Substantia nigra (tissue), 51 donors: ENCODE measurements at places on chromosomes 4 and X.

GRCh38 chr4:25621027-25621930 is 34.4 kb upstream of the SLC34A2 start:
- no peak for DNase-seq

DNA sequence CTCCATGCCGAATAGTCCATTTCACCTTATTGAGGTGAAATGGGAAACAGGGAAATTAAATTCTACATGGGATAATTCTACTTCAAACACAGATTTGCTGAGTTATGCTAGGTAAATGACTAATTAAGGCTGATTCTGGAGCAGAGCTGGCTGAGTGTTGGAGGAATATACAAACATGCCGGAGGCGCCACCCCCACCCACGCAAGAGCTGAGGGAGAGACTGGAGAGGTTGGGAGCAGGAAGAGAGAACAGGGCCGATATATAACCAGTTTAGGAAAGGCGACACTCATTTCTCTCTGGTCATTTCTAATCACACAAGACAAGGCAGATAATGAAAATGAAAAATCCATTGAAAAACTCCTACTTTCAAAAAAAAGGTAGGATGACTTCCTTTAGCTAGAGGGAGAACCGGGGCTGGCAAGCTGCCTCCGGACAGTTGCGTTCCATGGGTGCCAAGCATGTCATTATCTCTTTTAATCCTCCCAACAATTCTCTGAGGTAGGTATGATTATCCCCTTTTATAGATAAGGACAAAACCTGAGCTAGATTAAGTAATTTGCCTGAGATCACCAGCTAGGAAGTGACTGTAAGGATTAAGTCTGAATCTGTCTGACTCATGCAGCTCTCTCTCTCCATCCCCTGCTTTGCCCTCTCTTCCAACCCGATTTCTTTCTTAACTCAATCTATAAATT is 27.6 kb upstream of the CFAP299 start:
- DNase-seq, result no peak

DNA sequence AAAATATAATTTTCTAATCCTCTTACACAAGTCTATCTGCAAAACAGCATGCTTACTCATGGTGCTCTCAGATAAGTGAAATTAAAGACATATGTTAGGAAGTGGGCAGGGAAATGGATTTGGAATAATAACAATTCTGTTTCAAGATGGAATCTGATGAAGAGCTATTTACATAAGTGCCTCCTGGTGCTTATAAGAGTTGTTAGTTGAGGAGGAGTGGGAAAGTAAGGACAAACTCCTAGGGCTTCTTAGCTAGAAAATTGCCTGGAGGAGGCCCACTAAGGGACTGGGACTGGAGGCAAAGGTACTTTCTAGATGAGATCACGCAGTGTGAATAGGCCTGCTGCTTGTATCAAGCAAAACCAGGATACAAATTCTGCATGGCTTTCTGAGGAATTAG is 939.8 kb downstream of the GLUD2 start:
- no peak for DNase-seq

DNA sequence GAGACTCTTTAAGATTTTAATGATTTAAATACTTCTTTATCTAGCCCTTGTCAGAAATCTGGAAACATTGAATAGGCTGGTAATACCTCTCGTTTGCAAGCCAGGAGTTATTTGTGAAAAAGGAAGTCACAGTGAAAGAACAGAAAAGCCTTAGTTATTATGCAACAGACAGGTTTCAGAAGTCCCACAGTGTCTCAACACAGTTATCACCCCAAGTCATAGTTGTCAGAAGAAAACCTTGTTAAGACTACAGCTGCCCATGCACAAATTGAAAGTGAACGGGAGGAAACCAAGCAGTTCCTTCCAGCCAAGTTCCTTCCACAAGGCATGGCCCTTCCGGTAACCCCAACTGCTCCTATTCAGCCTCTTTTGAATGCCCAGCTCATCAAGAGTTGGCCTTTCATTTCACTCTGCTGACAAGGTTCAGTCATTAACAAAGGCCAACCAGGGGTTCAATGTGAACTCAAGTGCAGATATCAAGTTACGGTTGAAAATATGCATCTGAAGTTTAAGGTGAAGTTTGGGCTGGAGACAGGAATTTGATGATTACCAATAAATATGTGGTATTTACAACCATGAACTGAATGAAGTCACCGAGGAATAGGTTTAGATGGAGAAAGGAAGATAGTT is 15.6 kb downstream of the ALPK1 start:
- no peak for DNase-seq

GRCh38 chr4:1344696-1345095 is 2.3 kb upstream of the UVSSA start:
- DNase-seq, result no peak

DNA sequence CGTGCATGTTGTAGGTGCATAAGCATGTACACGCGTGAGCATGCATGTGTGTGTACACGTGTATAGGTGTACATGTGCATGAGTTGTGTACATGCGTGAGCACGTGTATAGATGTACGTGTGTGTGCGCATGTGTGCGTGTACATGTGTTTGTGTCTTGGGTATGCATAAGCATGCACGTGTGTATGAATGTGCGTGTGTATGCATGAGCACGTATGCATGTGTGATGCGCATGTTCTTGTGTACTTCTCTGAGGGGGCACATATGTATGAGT is 9.0 kb downstream of the NAT8L start:
- no peak for DNase-seq

- no peak for DNase-seq
These were observed 907.8 kb downstream of the STPG2 start for GRCh38 chr4:97235521-97235920.

- no peak for DNase-seq
These were observed 67.1 kb upstream of the PSAPL1 start for GRCh38 chr4:7501873-7502272.

DNA sequence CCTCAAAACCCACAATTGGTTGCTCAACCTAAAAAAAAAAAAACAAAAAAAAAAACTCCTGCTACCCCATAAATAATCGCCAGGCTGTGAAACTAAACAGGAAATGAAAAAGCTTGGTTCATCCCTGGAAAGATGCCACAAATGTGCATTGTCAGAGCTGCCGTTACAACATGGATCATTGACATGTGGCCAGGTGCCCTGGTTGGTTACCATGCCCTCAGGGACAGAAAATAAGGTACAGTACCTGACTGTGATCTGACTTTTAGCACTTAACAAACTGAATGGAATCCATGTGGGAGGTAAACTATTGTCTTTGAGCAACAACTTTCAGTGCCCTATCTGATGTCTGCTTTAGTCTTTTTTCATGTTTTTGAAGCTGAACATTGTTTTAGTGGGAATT is 118.0 kb upstream of the RPL34 start:
- no peak for DNase-seq

DNA sequence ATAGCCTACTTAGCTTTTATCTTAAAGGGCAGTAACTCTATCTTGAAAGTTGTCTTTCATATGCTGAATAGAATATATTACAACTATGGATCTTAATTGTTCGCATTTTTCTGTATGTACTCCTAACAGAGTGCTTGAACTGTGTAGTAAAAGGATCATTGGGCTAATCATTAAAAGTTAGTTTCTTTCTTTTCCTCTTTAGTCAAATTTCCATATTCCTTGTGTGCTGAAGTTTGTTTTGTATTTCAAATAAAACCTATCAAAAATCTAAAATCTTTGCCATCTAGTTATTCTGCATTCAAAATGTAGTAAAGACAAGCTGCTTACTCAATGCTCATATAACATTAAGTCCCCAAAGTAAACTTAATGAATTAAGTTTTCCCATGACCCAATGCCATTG is 182.7 kb downstream of the HTR2C start:
- no peak for DNase-seq

GRCh38 chrX:8245411-8245810 is 74.3 kb upstream of the VCX2 start:
- no peak for DNase-seq
